ENCODE measurements at places on chromosomes 11 and 22.

DNA sequence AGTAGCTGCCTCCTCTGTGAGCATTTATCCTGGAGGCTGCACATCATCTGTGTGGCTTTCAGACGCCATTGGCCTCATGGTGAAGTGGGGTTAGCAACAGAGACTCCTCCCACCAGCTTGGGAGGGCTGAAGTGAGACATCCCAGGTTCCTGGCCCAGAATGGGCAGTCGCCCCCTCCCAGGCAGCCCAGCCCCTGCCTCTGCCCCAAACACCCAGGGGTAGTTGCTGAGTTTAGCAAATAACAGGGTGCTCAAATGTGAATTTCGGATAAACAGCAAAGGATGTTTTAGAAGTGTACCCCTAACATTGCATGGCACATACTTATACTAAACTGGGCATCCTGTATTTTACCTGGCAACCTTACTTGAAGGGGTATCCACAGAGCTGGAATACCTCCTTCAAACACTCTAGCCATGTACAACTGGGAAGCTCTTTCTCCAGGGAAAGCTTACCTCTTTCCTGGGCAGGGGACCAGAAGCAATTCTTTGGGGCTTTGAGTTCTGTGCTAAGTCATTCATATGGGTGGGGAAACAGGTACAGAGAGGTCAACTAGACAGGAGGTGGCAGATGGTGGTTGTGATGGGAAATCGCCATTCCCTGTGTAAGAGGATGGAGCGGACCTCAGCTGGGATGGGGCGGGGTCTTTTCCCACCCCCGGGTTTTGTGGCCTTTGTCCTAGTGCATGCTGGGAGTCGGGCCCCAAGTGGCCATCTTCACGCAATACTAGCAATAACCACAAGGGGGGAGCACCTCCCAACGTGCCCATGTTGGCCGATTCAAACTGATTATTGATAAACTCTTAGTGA lies 19.3 kb downstream of the MTFP1 start:
- DNase-seq = no peak

DNA sequence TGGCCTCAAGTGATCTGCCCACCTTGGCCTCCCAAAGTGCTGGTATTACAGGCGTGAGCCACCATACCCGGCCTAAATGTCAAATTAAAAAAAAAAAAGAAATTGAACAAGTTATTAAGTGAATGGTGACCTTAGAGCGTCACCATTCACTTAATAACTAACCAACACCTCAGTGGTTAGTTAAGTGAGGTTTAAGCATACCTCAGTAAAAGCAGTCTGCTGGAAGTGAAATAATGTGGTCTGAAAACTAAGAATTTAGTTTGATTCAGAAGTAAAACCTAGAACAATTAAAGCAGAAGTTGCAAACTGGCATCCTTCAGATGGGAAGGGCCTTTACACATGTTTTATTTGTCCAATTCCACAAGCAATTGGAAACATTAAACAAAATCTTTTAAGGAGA lies 71.5 kb downstream of the FCHSD2 start:
- no peak for DNase-seq

- DNase-seq = no peak
These were observed 38.6 kb upstream of the CARS1 start for GRCh38 chr11:3095712-3096361.

GRCh38 chr11:27309046-27309445 lies 54.0 kb downstream of the CCDC34 start:
- DNase-seq = no peak

DNA sequence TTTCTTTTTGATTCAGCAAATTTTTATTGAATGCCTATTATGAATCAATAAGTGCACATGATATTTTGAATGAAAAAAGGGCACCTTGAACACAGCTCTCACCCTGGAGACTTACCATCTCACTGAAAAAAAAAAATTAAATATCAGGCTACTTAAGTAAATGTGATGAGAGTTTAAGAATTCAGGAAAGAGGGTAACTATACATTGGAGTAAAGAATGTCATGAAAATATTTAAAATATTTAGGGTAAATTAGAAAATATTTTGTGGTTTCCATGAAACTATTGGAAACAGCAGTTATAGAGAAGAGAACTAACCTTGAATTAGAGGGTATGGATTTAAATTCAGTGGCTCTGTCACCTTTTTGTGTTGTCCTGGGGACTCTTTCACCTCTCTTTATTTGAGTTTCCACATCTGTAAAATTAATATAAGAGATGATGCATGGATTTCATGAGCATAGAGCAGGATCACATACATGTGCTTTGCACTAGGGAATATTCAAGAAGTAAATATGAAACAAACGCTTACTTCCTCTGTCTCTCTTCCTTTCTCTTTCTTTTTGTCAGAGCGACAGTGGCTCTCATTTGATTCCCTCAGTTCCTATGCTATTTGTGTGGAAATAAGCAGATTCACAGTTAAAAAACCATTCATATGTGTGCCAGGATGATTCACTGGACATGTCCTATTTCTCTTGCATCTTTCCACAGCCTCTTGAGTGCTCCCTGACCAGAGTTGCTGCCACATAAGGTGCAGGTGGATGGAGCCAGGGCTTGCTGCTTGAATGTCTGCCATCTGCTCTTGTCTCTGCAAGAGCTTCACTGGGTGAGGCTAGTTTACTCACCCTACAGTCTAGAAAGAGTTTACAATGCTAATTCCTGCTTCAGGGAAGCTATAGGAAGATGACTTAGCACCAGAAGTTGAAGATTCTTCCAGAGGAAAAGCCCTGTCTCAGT lies 533.1 kb downstream of the ETS1 start:
- no peak for DNase-seq

DNA sequence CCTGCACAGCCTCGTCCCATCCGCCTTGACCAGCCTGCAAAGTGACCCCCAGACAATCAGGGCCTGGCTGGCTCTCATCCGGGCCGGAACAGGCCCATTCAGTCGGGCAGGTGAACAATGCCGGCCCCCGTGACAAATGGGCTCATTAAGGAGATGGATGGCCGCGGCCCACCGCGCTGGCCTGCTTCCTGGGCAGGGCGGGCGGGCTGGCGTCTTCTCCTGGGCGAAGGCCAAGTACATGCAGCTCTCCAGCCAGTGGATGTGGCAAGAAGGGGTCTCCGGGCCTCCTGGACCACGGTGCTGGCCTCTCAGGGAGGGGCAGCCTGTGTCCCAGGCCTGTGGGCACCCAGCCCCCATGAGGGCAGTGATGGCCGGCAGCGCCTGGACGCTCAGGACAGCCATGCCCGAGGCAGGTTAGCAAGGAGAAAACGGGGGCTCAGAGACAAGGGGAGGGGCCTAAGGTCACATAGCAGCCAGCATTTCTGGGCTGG lies 1022.8 kb downstream of the BRD1 start:
- DNase-seq = no peak

- no peak for DNase-seq
These were observed 250.9 kb upstream of the NARS2 start for GRCh38 chr11:78825591-78826020.

DNA sequence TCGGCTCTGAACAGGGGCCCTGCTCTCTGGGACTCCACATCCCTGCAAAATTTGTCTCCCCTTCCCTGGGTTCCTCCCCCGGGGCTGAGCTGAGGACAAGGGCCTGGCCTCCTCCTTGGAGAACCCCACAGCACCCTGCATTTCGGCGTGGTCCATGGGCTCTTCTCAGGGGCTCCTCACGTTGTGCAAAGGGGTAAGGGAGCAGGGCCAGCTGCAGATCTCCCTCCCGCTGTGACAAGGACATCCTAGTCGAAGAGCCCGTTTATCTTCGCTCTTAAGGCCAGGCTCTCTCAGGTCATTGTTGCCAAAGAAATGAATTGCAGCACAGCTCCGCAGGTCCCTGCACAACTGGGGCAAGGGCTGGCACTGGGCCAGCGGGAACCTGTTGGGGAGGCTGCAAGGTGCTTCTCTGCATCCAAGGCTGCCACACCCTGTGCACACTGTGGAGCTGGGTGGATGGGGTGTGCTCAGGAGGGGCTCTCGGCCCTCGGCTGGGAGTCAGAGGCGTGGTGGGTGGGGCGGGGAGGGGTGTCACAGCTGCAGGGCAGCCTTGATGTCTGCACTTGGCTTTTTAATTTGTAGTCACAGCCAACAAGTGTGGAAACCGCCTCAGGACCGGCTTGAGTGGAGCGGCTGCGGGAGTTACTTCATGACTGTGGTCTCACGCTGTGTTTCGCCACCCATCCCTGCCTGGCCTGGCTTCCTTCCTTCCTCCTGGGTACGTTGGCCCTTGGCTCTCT lies 26.6 kb upstream of the SEPTIN5 start:
- no peak for DNase-seq

DNA sequence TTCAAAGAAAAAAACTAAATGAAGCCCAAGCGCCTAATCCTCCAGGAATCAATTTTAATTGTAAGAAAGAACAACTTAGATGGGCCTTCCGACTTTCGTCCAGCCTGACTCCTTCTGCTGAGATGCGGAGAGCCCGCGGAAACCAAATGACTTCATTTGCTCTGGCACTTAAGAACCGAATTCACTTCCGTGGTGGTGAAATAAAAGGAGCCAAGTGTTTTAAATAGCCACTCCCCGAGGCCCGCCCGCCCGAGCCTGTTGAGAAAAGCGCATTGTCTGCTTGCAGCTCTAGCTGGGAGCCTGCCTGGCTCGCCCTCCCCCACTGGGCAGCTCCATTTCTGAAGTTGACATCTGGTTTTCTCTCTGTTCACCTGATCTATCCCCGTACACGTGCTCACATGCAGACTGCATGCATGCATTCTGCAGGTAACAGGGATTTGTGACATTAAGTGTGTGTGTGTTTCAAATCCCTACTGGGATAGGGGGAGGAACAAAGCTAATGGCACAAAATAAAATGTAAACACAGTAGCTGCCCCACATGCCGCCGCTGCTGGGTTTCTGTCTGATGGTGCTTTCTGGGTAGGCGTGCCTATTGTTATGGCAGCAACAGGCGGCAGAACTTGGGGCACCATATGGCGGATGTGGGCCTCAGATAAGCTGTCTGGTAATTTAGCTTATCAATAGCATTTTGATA lies 6.2 kb downstream of the TEAD1 start:
- no peak for DNase-seq

DNA sequence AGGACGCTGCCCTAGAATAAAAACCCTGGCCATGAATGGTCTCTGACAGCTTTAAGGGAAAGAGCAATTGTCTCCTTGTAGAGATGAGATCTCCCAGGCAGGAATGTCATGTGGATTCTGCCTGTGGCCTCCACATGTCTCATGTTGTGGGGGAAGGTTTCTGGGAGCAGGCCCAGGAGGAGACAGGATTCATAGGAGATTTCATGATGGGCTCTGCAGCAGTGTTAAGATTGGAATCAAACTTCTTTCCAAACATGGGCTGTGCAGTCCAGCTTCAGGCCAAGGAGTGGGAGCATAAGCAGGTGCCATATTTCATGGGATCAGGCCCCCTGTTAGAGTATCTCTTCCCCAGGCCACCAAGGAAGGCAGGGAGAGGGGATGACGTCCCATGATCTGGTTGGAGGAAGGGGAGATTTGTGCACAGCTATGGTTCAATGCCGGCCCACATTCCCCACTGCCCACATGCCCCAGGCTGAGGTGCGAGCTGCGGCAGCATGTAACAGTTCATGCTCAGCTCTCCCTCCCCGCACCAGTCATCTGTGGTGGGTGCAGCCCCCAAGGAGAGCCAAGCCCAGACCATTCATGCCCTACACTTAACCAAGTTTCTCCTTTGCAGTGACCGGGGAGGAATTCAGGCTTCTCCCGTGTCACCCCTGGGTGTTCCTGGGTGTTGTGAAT lies 42.5 kb downstream of the LMO1 start:
- no peak for DNase-seq

DNA sequence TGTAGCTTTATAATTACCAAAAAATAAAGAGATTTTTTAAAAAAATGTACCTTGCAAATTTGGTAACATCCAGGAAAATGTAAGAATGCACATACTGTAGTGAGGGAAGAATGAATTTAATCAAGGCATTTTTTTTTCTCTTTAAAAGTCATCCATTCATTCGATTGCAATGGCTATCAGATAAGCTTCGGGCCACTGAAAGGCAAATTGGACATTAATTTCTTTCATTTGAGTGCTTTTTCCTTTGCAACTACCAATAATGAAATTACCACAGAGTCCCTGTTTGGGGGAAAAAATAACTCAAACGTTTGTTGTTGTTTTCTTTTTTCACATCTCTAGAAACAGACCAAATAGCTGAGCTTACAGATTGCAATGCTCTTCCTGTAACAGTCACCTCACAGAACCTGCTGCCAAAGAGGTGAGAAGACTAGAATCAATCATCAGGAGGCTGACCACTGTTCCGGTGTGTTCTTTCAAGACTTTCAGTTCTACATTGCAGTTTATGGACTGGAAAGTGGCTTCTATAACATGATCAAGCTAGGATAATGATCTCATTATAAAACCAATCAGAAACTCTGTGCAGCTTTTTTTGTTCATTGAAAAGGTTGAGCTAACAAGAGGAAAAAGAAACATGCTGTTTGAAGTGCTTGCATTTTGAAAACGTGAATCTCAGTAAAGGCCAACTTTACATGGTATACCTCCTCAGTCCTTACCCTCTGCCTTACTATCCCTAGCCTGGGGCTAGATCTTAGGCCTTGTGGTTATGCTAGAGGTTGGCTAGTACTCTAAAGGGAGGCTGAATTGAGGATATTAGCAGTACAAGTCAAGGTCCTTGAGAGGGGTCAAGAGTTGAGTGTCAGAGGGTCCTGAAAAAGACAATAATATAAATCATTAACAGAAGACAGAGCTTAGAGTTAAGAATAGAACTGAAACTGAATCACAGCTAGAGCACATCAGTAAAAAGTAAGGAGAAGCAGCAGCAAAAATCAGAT lies 1276.1 kb downstream of the LRRC4C start:
- no peak for DNase-seq

- DNase-seq = no peak
These were observed 197.2 kb upstream of the PITPNB start for GRCh38 chr22:28116219-28116673.

DNA sequence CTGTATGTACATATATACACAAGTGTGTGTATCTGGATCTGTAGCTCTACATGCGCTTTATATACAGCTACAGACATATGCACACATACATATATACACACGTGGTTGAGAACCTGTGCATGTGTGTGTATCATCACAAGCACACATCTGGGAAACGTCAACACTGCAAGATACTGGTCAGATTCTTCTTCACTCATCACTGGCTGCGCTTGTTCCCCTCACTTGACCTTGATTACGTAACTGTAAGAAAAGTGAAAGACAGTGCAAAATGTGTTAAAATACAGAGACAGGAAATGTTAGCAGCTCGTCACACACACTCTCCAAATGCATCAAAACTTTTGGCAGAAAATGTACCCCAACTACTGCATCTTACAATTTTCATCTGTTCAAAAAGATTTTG lies 51.9 kb upstream of the MN1 start:
- DNase-seq = no peak

DNA sequence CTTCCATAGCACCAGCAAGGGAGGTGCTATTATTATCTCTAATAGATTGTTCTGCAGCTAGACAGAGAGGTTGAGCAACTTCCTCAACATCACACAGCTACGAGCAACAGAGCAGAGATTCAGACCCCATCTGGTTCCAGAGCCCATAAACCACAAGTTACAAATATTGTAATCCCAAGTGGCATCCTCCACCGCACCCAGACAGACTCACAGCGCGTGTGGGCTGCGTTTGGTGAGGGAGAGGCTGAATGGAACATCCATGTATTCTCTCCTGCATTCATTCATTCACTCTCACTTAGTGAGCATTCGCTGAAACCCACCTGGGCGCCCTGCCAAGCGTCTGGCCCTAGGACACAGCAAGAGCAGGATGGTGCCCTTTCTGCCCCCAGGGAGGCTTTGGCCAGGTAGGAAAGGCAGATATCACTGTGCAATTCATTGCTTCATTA lies 33.5 kb downstream of the LIF start:
- DNase-seq = no peak
